ENCODE measurements at places on chromosomes 3 and 15.

GRCh38 chr3:129746629-129747028 lies 140.2 kb upstream of the PLXND1 start:
- no peak overlapping the region for H3K27ac ChIP-seq
- no peak overlapping the region for H3K4me3 ChIP-seq
- DNase-seq: no peak
- peaks cover 2% of the 10 kb centered on the region for H3K4me1 ChIP-seq

DNA sequence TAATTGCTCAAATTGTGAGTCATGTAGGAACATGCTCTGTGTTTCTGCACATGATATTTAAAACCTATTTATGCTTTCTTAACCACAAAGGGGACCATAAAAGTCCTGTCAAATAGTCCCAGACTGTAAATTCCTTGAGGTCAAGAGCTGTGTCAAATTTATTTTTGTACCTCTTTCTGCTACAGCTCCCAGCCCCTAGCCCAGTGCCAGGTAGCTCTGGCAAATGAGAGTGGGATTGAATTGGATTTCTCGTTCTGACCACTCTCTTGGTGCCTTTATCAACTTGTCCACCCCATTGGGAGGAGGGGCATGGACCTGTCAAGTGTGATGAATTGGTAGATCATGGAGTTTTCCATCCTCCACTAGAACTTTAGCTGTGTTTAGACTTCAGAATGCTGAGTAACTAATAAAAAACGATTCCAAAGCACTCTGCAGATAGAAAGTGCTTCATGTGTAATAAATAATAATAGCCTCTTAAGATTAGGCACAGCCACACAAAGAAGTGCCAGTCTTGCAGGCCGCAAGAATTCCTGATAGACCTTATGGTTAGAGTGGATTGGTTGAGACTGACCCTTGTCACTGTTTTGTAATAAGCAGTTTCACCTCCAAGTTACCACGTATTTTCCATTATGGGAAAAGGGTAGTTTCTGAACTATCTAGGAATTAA lies 120.4 kb downstream of the LPP start:
- H3K36me3 ChIP-seq: peaks cover 10% of the 10 kb centered on the region
- H3K27ac ChIP-seq: no peak overlapping the region

GRCh38 chr15:63818629-63819028 lies 15.1 kb downstream of the HERC1 start:
- H3K36me3 ChIP-seq: no peaks in the 10 kb centered on the region
- H3K27me3 ChIP-seq: no peaks in the 10 kb centered on the region
- H3K27ac ChIP-seq: no peak overlapping the region
- no peak overlapping the region for H3K4me3 ChIP-seq
- no peak for DNase-seq

DNA sequence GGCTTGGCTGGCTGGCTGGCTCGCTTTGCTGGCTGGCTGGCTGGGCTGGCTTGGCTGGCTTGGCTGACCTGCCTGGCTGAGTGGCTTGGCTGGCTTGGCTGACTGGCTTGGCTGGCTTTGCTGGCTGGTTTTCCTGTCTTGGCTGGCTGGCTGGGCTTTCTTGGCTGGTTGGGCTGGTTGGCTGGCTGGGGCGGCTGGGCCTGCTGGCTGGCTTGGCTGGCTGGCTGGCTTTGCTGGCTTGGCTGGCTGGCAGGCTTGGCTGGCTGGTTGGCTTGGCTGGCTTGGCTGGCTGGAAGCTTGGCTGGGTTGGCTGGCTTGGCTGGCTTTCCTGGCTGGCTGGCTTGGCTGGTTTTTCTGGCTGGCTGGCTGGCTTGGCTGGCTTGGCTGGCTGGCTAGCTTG lies 435.6 kb downstream of the GOLGA6L6 start:
- H3K27me3 ChIP-seq: no peaks in the 10 kb centered on the region
- H3K4me1 ChIP-seq: no peaks in the 10 kb centered on the region
- no peak for DNase-seq
- H3K27ac ChIP-seq: no peak overlapping the region

- H3K36me3 ChIP-seq: peaks cover 14% of the 10 kb centered on the region
- no peak overlapping the region for H3K4me3 ChIP-seq
- DNase-seq: no peak
- H3K27me3 ChIP-seq: no peaks in the 10 kb centered on the region
- H3K4me1 ChIP-seq: peaks cover 13% of the 10 kb centered on the region
Measured at GRCh38 chr15:55696221-55696620, 46.7 kb downstream of the PRTG start.

GRCh38 chr15:69615736-69616135 lies 163.1 kb downstream of the RPLP1 start:
- no peak for DNase-seq
- peaks cover 3% of the 10 kb centered on the region for H3K4me1 ChIP-seq

Measured in progenitor cell of endocrine pancreas (in vitro differentiated cells).